Panc1 (cell line): ENCODE measurements at places on chromosomes 16 and 17. TPM values are rescaled to one million over a fixed set of nuclear protein-coding genes. Genes with fewer than 3 reads are reported as not detected.

GRCh38 chr17:75047398-75048098 lies 523 bp downstream of the KCTD2 start:
- no peak for DNase-seq

SGCA gene
- not detected for total RNA-seq

OTOP2 gene
- not detected for total RNA-seq

TBC1D3I gene
- total RNA-seq, result 0.54 TPM

DCXR gene
- total RNA-seq, result 128 TPM

MYH1 gene
- not detected for total RNA-seq

DNA sequence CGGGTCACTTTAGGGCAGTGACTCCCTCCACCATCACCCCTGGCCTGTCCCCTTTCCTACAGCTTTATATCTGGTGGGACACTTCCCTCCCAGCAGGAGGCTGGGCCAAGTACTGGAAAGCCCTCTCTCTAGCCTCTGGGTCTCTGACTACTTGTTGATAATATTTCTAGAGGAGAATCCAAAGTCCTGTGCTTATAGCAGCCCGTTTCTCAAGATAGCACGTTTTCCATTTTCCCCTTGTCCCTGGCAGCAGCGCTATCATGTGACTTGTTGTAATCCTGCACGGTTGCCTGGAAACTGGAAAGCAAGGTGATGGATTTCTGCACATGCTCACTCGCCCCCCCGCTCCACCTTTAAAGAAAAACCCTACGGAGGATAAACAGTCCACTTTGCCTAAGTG lies 3.3 kb upstream of the AXIN2 start:
- no peak for DNase-seq

DNA sequence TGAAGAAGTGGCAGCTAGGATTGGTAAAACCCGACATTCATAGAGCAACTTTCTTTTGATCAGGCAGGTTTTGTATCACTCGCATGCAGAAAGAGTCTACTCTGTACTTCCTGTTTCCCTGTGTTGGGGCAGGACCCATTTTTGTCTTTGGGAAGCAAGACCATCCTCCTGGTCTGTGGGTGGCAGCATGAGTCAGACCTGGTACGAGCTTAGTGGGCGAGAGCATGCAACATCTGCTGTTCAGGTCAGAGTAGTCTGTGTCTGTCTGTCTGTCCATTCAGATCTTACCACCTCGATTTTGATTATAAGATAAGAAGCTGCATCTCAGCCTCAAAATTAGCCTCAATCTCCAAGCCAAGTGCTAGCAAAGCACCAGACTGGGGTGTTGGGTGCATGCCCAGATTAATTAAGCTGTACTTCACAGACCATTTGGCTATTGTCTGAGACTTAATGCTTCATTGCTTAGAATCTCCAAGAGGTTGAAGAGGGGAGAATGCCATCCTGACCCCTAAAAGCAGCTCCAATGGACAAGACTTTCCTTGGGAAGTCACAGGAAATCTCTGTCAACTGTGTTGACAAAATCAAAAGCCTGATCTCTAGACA lies 110.9 kb downstream of the XYLT1 start:
- no peak for DNase-seq

GRCh38 chr17:50697663-50698272 lies 9.9 kb downstream of the ANKRD40 start:
- DNase-seq, result no peak

DNA sequence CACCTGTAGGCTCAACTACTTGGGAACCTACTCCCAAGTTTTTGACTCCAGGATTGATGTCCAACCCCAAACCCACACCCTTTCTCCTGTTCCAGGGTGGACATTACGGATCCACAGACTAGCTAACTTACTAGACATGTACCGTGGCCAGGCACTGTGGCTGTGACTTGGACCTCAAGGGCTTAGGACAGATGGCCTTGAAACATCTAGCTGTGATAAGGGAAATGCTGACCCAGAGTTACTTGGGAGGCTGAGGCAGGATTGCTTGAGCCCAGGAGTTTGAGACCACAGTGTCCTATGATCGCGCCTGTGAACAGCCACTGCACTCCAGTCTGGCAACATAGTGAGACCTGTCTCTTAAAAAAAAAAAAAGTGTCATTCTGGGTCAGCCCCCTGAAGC lies 4.2 kb downstream of the STARD3 start:
- DNase-seq, result no peak

DNA sequence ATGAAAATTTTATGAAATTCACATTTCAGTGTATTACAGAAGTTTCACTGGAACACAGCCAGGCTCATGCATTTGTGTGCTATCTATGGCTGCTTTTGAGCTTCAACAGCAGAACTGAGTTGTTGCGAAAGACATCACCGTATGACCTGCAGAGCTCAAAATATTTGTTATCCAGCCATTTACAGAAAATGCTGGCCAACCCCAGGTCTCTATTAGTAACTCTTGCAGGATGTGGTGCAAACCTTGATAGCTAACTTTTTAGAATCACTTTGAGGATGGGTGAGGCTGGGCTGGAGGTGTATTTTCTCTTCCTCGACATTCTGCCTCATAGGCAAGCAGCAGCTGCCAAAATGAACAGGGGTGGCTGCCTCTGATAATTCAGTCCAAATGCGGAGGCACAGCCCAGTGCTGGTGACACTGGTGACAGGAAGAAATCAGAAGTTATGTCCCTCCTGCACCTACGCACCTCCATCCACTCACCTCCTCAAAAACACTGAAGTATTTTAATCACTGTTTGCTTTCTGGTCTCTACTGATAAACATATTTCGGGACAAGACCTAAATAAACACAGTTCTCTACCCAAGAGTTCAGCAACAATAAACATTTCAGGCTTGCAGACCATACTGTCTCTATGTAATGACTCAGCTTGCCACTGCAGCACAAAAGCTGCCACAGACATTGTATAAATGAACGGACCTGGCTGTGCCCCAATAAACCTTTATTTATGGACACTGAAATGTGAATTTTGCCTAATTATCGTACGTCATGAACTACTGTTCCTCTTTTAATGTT lies 28.5 kb downstream of the ARHGAP17 start:
- no peak for DNase-seq

GRCh38 chr16:28186752-28187151 lies 25.0 kb downstream of the XPO6 start:
- DNase-seq, result no peak

DNA sequence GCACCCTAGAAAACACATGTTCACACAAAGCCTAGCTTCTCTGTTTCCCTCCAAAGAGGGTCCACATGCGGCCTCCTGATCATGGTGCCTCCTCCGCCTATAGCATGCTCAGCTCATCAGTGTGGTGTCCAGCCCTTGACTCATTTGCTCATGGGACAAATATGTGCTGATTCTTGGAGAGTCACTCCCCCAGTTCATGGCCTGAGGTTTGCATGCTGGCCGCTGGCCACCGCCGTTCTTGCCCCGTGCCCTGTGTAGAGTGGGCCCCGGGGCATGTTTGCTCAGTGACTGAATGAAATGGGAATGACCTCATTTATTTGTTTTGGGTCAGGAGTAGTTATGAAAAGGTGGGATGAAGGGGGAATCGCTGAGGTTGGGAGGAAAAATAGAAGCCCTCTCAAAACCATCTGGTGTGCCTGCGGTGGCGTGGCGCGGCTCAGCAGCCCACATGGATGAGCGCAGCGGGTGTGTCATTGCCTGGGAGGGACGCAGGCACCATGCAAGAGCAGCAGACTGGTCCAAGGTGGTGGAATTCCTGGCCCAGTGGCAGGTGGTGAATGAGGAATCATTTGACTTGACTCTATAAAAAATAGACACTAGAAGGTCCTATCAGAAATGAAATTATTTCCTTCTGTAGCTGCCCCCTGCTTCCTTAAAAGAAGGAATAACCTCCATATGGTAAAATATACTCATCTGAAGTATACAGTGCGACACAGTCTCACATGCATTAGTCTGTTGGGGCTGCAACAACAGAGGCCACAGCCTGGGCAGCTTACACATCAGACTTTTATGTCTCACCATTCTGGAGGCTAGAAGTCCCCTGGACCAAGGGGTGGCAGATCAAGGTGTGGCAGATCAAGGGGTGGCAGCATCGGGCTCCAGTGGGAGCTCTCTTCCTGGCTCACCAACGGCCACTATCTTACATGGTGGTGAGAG lies 31.7 kb downstream of the CRISPLD2 start:
- peak; percentile 81 for DNase-seq
